ENCODE measurements at places on chromosomes 3 and 15.

DNA sequence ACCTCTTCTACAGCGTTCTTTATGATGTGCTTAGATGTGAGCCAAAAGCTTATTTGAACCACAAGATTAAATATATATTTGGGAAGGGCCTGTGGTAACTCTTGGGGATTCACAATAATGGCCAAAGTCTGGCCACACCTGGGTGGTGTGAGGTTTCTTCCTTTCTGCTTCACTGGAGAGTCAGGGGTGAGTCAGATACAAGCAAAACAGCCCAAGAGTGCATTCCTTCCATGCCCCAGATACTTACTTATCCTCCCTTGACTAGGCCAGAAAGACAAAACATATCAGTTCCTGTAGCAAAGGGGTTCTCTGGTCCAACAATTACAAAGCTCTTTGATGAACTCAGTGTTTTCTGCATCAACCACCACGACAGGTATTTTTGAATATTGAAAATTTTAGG lies 941 bp downstream of the ZBED2 start:
- DNase-seq = peak; percentile 80

- DNase-seq = no peak
Observed at GRCh38 chr3:165193366-165194254, 2.6 kb downstream of the SLITRK3 start.

GRCh38 chr3:71180524-71180923 lies 403.0 kb downstream of the FOXP1 start:
- no peak for DNase-seq

GRCh38 chr3:4150816-4151215 lies 152.4 kb upstream of the SETMAR start:
- no peak for DNase-seq
